Endothelial cell of coronary artery (primary cell): ENCODE measurements at places on chromosomes 12 and 14. TPM values are rescaled to one million over a fixed set of nuclear protein-coding genes. Genes with fewer than 3 reads are reported as not detected.

FGF23 gene
- not detected in 2 replicates for total RNA-seq

MMAB gene
- total RNA-seq = 13.8 and 19.6 TPM in 2 replicates

KLRB1 gene
- total RNA-seq = not detected in 2 replicates

DHH gene
- 7.5 and 7.8 TPM in 2 replicates for total RNA-seq

CEBPE gene
- not detected in 2 replicates for total RNA-seq

PRPH gene
- total RNA-seq = 0.19 and 0.36 TPM in 2 replicates

PTGR2 gene
- 1.2 and 4.2 TPM in 2 replicates for total RNA-seq

IRAK3 gene
- total RNA-seq = 5.6 and 9.4 TPM in 2 replicates
